ENCODE measurements at places on chromosomes 3 and 15.

DNA sequence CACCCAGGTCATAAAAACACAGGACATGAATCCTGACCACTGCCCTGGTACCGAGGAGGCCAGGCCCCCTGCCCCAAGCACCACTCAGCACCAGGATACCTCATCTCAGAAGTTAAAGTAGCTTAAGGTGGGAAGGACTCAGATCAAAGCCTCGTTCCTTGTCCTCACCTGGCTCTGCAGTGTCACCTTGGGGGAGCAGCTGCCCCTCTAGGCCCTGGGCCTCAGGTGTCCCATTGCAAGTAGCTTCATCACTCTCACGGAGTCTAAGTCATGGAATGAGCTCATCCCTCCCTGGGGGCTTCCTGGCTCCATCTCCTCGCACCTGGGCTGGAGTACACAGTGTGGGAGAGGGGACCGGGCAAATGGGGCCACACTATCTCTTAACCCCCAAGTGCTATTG, 148.0 kb downstream of the TPRA1 start:
- no peak for DNase-seq

DNA sequence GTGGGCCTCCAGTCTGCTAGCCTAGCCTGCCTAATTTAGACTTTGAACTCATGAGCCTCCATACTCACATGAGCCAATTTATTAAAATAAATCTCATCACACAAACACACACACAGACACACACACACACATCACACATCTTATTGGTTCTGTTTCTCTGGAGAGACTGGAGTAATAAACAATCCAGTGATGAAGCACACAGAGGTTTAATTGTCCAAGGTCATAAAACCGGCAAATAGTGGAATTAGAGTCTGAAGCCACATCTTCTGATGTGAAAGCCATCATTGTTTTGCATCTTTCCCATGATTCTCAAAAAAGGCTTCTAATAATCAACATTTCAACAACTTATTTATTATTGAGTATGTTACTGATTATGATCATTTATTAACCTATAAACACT, 249.4 kb upstream of the KCNH8 start:
- no peak for DNase-seq

- DNase-seq: no peak
These were observed 381.1 kb downstream of the CTNNB1 start for GRCh38 chr3:41580274-41580959.

DNA sequence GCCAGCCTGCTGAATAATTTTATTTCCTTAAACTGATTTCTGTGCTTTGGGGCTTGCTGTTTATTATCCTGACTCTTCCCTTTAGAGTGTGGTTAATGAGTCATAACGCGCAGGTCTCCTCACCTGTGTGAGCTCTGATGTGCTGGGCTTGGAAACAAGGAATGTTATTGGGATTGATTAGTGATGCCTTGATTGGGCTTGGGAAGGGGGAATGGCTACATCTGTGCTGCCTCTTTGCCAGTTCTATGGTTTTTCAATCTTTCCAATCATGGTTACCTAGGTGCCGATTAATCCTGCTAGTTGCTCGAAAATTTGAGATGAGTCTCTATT, 161.0 kb downstream of the THSD4 start:
- no peak for DNase-seq

- DNase-seq: no peak
These were observed 9.5 kb downstream of the RUVBL1 start for GRCh38 chr3:128113817-128114794.

DNA sequence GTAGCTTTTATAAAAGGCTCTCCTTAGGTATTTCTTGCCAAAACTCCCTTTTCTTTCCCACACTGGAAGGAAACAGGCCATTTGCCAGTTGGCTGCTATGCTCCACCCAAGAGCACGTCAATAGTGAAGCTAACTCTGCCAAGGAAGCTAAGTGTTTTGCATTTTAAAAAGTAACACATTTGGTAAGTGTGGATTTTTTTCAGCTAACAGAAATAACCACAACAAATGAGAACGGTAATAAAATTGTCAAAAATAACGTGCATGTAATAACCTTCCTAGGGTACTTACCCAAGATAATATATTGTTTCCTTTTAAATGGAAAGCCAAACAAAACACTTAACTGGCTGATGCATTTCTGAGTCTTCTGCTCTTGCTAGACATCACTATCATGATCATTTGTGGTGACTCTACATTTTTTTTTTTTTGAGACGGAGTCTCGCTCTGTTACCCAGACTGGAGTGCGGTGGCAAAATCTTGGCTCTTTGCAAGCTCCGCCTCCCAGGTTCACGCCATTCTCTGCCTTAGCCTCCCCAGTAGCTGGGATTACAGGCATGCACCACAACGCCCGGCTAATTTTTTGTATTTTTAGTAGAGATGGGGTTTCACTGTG, 4.6 kb downstream of the DPP8 start:
- DNase-seq: peak; percentile 54

- DNase-seq: no peak
These were observed 3.9 kb upstream of the SAMD7 start for GRCh38 chr3:169907476-169907875.

GRCh38 chr15:40550341-40551037, 14.4 kb downstream of the CCDC32 start:
- no peak for DNase-seq

GRCh38 chr3:53167418-53168174, 6.6 kb downstream of the PRKCD start:
- DNase-seq: no peak

GRCh38 chr3:150216866-150217600, 191.1 kb upstream of the TSC22D2 start:
- no peak for DNase-seq

GRCh38 chr3:134644731-134645514, 5.9 kb downstream of the KY start:
- no peak for DNase-seq

DNA sequence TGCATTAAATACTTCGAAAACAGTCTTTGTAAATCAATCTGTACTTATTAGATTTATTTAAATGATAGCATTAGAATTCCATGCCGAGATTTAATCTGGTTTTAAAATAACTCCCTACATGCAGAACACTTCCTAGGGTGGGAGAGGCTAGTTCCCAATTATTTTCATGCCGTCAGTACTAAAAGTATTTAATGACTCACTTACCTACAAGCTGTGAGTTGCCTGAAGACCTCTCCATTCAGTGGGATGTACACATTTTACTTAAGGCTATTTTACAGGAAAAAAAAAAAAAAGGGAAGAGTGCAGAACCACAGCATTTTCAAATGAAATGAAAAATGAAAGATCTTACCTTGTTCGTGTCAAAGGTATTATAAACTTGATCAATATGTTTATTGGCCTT, 469 bp downstream of the GUCA1C start:
- DNase-seq: no peak

DNA sequence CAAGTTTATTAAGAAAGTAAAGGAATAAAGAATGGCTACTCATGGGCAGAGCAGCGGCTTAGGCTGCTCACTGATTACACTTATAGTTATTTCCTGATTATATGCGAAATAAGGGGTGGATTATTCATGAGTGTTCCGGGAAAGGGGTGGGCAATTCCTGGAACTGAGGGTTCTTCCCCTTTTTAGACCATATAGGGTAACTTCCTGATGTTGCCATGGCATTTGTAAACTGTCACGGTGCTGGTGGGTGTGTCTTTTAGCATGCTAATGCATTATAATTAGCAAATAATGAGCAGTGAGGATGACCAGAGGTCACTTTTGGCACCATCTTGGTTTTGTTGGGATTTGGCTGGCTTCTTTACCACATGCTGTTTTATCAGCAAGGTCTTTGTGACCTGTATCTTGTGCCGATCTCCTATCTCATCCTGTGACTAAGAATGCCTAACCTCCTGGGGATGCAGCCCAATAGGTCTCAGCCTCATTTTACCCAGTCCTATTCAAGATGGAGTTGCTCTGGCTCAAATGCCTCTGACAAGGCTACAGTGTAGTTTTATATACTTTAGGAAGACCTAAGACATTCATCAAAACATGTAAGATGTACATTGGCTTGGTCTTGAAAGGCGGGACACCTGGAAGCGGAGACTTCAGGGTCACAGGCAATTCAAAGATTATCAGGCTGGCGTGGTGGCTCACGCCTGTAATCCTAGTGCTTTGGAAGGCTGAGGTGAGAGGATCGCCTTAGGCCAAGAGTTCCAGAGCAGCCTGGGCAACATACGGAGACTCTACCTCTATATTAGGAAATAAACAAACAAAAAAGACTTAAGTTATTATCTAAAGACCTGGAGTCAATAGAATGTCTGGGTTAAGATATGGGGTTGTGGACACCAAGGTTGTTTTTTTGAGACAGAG, 3.2 kb upstream of the BLOC1S6 start:
- DNase-seq: no peak

Measured in effector memory CD8-positive, alpha-beta T cell (primary cell).